Mucosa of descending colon (tissue), 3 donors: ENCODE measurements at places on chromosomes 11 and 22. TPM values are rescaled to one million over a fixed set of nuclear protein-coding genes. Genes with fewer than 3 reads are reported as not detected.

- no peak for DNase-seq
These were observed 81.1 kb downstream of the MORC2 start for GRCh38 chr22:30887453-30887852.

GRCh38 chr11:13487661-13488030 is 8.2 kb downstream of the PTH start:
- no peak for DNase-seq

DNA sequence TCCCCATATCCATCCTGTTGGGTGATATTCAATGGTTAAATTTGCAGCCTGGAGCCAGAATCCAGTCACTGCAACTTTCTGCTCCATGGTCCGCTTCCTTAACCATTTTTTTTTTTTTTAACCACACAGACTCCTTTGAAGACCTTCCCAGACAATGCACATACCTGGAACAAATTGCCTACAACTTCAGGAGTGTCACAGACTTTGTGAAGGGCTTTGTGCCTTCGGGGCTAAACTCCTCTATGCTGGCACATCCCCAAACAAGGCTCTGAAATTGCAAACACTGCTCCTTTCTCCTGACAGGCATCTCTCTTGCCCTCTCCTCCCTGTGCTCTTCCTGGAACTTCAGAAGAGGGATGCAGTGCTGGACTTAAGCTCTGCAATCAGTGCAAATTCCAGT is 40.6 kb downstream of the TENM4 start:
- no peak for DNase-seq

The CCND1 gene
- total RNA-seq: 44.6 TPM
